ENCODE measurements at places on chromosomes 16 and 17.

DNA sequence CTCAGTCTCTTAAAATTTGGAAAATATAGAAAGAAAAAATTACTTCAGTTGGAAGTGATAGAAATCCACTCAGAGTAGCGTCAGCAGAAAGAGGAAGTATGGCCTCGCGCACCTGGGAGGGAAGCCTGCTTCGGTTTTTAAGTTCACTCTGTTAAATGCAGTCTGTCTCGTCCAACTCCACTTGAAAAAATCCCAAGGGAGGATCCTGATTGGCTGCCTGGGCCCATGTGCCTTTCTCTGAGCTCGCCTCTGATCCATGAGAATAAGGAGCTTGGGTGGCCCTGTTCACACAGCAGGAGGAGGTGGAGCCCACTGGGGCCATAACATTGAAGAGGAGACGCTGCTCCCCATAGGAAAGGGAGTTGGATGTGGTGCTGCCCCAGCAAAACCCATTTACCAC, 40.7 kb downstream of the DNAJA2 start:
- DNase-seq, result no peak

- DNase-seq, result peak; percentile 75
These were observed 19.8 kb upstream of the ZNF594 start for GRCh38 chr17:5211458-5211857.

DNA sequence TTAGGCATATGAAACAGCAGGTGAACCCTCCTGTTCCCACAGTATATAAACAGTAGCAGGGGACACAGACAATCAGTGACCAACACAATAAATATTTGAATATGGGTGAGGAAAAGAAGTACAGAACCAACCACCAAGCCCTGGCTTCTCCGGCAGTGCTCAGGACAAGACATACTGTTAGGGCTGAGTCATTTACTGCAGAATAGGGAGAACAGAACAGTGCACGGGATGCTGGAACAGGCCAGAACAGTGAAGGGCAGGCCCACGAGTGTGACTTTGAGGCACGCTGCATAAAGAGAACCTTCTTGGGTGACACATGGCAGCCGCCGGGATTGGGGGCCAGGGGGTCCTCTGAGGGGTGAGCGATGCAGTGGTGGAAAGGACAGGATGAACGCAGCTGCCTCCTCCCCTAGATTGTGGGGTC, 160.4 kb downstream of the CMIP start:
- no peak for DNase-seq

GRCh38 chr17:13395862-13396261, 205.9 kb downstream of the HS3ST3A1 start:
- DNase-seq, result no peak

DNA sequence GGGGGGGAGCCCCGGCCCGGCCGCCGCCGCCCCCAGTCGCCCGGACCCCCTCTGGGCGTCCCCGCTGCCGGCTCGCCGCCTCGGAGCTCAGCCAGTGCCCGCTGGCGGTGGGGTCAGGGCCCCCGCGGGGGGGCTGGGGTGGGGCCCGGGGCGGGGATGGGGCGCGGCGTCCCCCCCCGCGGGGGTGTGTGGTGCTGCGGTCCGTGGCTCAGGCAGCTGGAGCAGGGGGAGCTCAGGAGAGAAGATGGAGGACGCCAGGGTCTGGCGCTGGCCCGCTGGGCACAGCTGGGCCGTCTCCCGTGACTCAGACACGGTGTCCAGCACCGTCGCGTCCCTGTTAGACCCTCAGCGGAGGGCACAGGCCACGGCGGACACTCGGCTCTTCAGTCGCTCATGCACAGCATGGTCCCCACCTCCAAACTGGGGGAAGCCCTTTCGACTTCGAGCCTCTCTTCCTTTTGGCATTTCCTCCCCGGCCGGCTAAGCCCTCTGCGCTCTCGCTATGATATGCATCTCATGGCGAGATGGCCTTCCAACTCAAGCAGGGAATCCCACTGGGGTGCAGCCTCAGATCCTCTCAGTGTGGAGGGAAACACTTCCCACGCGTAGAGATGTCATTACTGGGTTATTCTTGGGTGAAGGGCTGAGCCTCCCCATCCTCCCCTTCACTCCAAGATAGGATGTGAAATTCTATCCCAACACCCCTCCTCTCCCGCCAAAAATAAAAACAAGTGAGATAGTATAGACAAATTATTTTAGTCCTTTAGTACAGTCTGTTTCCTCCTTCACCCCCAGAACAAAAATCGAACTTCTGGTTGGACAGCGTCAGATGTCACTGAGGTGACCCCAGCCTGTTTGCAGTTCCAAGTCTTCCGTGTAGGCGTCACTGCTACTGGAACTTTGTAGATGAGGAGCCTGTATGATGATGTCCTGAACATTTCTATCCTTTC, 522 bp upstream of the VEZF1 start:
- peak; percentile 22 for DNase-seq

GRCh38 chr17:81111066-81111465, 54.2 kb upstream of the PVALEF start:
- DNase-seq, result no peak

DNA sequence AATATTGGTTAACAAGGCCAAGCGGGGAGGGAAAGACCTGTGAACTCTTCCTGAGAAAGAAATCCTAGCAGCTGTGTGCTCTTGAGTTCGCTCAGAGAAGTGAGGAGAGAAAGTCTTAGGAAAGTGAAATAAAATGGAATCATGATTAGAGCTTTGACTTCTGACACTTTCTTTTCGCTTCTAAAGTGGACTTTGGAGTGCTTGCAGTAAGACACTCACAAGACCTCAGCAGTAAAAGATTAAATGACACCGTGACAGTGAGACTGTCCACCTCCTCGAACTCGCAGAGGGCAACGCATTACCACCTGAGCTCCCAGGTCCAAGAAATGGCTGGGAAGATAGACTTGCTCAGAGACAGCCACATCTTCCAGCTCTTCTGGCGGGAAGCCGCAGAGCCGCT, 71.2 kb downstream of the RNF213 start:
- DNase-seq, result no peak

- DNase-seq, result no peak
These were observed 6.7 kb downstream of the ITGA3 start for GRCh38 chr17:50062293-50063243.

DNA sequence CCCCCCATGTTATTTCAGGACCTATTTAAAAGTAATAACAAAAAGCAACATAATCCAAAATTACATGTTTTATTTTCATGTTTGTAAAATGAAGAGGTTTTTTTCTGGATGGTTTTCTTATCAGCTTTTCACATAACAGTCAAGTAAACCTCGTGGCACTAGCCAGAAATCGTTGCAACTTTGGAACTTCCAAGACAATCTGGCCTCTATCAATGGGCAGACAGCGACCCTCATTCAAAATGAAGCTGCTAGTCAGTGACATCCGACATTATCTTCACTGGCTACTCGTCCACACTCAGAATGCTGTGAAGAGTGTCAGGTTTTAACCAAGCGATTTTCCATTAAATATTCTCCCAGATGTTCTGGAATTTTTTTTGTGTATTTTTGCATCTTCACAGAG, 22.7 kb downstream of the ZNF652 start:
- DNase-seq, result no peak

DNA sequence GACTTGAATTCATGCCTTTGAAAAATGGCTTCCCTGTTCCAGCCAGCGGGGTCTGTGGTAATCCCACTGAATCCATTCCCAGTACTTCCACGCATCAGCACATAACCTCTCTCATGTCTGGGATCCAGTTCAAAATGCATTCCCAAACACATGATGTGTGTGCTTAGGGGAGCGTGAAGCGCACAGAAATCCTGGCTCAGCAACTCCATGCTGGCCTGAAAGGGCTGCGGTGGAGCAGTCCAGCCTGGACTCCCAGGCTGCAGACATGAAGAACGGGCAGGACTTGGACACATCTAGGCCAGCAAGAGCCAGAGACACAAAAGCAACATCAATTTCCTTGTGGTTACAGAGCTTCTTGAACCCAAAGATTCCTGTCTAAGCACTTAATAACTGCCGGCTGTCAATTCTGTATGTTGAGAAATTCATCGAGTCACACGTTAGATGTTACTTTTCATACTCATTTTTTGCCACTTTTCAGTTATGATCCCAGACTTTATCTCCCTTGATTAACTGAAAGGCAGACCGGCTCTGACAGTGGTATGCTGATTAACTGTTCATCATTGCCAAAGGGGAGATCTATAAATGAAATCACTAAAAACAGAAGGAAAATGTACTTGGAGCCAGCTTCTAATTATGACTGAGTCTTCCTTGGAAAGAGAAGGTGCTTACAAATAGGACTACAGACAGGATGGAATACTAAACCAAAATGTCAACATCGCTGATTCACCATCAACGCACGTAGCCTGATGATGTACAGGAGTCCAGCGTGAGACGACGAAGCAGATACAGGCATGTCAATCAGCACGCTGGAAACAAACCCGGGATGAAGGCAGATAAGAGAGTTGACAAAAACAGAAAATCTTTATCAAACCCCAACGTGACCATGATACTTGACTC, 23.0 kb downstream of the NSMCE1 start:
- no peak for DNase-seq
